T-helper 9 cell (primary cell): ENCODE measurements at places on chromosomes 2 and 18.

GRCh38 chr2:241616168-241617125 is 20.5 kb downstream of the THAP4 start:
- no peak for DNase-seq

- no peak for DNase-seq
Measured at GRCh38 chr2:117859924-117860647, 45.6 kb downstream of the DDX18 start.

- DNase-seq: no peak
Measured at GRCh38 chr2:159095813-159096212, 127.4 kb downstream of the TANC1 start.

GRCh38 chr2:239239607-239240413 is 161.0 kb downstream of the HDAC4 start:
- no peak for DNase-seq
